ENCODE measurements at places on chromosomes 3 and 15.

GRCh38 chr3:16085884-16086608, 88.4 kb upstream of the GALNT15 start:
- no peak for DNase-seq

GRCh38 chr3:49614936-49615335, 59.2 kb upstream of the APEH start:
- no peak for DNase-seq

DNA sequence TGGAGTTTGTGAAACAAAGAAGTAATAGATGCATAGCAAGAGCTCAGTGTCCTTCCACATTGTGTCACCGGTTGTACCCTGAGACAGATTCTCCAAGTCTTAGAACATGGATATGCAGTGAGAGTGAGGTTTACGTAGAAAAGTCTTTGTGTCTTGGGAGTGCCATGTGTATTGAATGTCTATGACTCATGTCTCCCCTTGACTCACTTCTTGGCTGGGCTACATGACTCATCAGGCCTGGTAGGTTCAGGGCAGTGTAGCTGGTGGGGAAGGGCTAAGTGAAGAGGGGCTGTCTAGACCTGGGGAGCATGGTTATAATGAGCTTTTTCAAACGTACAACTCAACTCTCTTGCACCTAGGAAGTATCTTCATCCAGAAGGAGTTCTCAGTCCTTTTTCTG, 167.4 kb downstream of the GAP43 start:
- DNase-seq: no peak

DNA sequence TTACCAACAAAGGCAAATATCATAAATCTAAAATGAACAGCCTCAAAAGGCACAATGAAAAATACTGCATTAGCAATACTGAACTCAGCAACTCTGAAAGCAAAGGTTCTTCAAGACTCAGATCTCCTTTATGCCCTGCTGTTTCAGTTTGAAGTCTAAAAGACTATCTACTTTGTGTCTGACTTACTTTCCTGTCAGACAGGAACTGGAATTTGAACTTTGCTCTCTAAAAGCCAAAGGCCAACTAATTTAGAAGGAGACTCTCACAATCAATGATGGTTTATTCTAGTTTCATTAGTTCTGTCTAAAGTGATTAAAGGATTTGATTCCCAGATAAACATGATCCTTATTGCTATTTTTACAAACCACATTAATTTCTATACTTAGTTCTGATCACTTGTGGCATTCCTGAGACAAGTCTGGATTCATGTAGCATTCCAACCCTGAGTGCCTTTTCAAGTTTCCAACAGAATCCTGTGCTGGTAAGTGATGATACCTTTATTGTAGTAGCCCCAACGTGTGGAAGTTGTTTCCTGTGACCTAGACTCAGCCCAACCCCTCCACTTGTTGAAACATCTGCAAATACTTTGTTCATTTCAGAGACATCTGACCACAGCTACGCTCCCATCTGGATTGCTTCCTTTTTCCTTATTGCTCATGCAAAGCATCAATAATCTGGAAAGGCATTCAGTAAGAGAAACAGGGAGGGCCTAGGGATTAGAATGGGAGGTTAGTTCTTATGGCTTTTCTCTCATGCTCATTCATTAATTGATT, 14.9 kb upstream of the LEKR1 start:
- no peak for DNase-seq

- DNase-seq: no peak
These were observed 23.4 kb downstream of the FNDC3B start for GRCh38 chr3:172062761-172063160.

DNA sequence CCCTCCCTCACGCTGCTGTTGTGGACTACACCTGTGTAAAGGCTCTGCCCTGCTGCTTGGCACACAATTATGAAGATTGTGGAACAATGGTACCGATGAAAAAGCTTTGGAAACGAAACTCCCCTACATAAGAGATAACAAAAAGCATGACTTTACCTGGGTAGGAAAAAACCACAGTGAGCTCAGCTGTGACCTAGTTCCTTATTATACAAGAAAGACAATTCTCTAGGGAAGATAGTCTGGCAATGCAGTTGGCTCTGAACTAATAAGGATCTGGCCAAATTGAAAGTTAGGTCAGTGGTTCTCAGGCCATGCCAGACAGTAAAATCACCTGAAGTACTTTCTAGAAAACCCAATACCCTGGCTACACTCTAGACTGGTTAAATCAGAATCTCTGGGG, 16.1 kb downstream of the CLEC3B start:
- no peak for DNase-seq
